ENCODE measurements at places on chromosomes 2 and 18.

GRCh38 chr2:47309472-47309951 is 93.4 kb upstream of the MSH2 start:
- DNase-seq = no peak

- no peak for DNase-seq
These were observed 315.8 kb upstream of the KLHL29 start for GRCh38 chr2:23069156-23069555.

GRCh38 chr2:101949304-101949703 is 42.5 kb upstream of the IL1R2 start:
- peak; percentile 12 for DNase-seq

DNA sequence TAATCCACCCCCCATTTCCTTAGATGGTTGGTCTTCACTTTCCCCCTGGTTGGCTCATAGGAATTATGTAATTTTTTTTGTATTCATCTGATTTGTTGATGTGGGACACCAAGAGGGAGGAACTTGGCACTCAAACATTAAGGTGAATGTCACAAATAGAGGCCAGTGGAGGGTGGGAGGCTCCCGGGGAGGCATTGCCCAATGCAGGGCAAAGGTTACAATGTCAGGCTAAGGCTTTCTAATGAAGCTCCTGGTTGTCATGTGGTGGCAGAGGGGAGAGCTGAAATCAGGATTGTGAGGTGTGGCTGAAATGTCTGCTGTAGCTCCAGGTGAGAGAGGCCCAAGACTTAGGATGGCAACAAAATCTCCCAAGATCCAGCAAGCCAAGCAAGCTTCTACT is 42.7 kb downstream of the MPHOSPH10 start:
- no peak for DNase-seq

DNA sequence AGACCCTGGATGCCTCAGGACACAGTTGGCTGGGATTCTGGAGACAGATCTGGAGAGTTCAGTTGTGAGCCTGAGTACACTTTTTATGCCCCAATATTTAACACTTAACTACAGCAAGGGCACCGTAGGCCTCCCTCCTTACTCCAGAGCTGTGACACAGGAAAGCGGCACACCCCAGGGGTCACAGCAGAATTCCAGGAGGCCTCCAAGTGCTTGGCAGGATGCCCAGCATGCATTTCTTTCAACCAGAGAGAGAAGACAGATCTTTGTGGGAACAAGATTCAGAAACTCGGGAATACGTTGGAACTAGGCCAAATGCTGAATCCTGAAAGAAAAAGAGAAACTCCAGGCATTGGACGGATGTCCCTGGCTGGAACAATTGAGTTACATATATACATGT is 199.2 kb upstream of the NT5C1B start:
- no peak for DNase-seq

DNA sequence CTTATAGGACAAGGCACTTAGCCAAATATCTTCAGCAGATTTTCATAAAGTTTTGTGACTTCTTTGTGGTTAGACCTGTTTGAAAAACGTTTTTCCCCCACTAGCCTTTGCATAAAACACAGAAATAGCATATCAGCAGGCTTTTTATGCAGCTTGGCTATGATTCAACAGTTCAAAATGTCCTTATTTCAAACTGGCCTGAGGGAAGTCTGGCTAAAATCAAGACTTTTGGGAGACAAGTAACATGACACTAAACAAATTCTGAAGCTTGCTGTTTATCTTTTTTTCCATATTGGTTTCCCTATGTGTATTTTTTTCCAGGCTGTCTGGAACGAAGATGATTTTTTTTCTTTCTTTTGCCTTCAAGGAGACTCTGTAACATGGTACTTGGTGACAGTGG is 95.1 kb upstream of the L3MBTL4 start:
- DNase-seq = no peak

- DNase-seq = no peak
These were observed 1.4 kb upstream of the KIF1A start for GRCh38 chr2:240821429-240821778.

DNA sequence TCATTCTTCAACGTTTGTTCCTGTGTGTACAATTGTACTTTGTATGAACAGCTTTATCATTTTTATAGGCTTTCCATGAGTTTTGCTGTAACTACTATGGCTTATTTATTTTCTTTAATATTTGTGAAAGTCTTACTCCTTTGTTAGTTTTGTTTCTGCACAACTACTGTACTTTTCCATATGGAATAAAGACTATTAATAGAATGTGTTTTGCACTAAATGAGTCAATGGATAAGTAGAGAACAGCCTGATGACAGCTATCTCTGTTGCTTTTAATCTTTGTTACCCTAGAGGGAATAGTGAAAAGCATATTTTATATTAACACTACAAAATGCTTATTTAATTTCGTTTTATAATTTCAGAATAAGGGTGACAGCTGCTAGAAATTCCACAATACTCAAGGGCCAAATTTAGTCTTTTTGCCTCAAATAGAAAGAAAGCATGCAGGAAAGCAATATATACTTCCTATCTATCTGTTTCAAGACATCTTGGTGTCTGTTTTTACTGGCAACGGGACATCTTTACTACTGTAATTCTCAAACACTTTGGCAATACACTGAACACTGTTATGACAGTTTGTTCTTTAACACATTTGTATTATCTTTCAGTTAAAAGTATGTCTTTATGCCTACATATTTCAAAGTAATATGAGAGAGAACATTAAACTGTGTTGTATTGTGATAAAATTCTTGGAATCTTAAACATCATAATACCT is 53.9 kb downstream of the WDSUB1 start:
- DNase-seq = no peak

DNA sequence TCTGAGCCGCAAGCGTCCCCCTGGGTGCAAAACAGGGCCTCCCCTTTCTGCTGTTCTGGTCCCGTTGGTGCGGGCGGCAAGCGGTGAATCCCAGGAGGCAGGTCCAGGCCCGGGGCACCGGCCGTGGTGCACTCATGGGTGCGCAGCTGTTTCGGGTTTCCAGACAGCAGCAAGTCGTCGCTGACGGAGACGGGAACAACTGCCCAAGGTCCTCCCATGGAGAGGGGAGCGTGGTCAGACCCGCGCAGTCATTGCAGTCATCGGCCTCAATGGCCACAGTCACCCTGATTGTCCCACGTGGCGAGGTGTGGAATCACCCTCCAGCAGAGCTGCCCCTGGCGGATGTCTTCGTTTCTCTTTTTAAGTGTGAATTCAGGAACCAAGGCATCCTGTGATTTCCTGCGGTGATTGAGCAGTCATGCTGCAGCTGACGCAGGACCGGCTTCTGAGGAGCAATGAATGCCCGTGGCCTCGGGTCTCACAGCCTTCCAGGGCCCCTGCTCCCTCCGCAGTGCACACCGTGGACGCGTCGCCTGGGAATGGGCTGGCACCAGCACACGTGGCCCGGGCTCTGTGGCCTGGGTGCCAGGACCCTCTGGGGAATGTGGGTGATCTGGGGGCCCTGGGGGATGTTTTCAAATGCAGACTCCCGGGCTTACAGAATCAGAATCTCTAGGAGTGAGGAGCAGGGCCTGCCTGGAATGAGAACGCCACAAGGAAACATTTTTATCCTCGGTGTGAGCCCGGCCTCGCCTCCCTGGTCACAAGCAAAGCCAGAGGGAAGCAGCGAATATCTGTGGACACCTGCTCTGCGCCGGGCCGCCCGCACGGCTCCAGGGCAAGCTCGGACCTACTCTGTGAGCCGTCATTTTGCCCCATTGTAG is 244.2 kb upstream of the SALL3 start:
- no peak for DNase-seq

DNA sequence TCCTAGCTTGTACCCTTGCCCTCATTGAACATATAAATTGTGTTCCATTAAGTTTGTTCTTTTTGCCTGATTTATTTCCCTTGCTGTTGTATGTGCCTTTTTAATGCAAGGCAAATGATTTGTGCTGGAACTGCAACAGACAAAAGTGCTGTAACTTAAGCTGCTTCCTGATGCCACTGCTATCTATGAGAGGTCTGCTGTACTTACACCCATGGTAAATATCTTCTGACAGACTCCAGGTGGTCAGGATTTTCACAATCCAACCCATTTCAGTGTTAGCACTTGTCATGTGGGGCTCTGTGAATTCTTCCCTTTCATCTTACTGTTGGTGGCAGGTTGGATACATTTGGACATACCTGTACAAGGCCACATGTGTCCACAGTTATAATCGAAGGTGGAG is 63.5 kb downstream of the ARHGAP15 start:
- DNase-seq = no peak

GRCh38 chr2:234497594-234498235 is 834 bp upstream of the ARL4C start:
- no peak for DNase-seq

- DNase-seq = no peak
These were observed 58.6 kb upstream of the KLF7 start for GRCh38 chr2:207224381-207224780.

DNA sequence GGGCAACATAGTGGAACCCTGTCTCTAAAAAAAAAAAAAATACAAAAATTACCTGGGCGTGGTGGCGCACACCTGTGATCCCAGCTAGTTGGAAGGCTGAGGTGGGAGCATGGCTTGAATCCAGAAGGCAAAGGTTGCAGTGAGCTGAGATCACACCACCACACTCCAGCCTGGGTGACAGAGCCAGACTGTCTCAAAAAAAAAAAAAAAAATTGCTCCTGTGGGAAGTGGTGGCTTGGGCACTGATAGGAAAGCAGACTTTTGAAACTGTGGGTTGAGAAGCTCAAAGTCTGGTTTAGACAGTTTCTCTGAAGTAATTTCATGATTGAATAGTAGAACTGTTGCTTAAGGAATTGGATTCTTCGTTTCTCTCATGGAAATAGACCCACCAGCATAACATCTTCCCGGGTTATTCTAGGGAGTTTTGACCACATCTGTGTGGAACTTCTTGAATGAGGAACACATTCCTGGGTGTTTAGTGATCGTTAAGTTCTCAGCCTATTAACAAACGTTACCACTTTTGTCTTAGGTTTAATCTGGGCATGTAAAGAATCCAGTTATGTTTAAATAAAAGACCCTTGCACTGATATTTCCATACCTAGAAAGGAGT is 33.5 kb downstream of the GRHL1 start:
- no peak for DNase-seq

DNA sequence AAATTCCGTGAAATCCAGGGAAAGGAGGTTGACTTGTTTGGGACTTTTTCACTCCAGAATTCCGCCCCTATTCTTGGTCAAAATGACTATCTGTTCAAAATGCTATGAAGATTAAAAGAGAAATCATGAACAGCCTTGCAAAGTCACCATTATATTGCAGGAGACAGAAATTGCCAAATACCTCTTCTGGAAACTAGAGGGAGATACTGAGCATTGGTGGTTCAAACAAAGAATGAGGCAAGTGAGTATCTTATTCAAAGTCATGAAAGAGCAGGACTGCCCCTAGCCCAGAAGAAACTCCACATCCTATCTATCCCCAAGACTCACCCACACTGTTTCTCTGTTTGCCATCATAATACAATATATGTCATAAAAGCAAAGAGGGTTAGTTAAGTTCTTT is 862.3 kb upstream of the POU3F3 start:
- DNase-seq = no peak

DNA sequence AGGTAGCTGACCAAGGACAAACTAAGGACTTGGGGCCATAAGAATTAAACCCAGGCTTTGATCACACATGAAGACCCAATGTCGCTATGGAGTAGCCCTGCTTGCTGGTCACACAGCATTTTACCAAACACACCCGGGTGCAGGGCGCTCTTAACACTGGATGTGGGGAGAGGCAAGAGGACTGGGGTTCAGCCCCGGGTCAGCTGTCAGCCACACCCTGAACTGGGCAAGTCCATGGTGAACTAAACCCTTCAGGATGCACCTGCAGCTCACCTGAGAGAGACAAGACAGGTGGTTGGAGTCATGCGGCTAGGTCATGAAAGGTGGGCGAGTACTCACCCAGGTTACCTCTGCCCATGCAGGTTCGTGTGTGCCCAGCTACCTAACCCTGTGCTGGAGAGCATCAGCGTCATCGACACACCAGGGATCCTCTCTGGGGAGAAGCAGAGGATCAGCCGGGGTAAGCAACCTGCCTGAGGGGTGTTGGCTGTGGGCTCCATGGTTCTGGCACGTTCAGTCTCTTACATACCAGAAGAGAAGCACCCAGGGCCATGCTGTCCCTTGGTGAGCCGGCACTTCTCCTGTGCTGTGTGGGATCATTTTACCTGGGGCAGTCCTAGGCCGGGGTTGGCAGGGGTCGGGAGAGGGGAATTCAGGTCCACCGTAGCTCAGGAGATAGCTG is 15.2 kb downstream of the EHD3 start:
- no peak for DNase-seq

All from SW480 (cell line).